OCI-LY7 (cell line): ENCODE measurements at places on chromosomes 13 and 19.

DNA sequence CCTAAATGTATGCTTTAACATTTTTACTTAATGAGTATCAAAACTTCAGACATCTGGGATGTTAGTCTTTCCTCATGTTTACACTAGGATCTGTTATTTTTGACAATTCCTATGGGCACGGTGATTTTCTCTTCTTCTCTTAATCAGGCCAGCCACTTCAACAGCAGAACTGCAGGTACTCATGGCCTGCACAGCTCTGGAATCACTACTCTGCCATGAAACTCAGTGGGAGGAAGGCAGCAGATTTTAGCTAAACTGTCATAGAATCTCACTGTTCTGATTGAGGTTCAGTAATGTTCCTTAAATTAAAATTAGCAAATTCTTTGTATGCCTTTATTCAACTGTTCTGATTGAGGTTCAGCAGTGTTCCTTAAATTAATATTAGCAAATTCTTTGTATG lies 1083.0 kb downstream of the SLITRK5 start:
- DNase-seq: no peak

- DNase-seq: no peak
Observed at GRCh38 chr19:39254531-39255345, 6.1 kb upstream of the IFNL4 start.

- no peak for DNase-seq
Observed at GRCh38 chr19:46226438-46226973, 3.0 kb upstream of the IGFL1 start.

GRCh38 chr19:15177269-15178116 lies 23.3 kb downstream of the NOTCH3 start:
- DNase-seq: peak; percentile 78

GRCh38 chr13:103952183-103952582 lies 886.0 kb upstream of the SLC10A2 start:
- no peak for DNase-seq

DNA sequence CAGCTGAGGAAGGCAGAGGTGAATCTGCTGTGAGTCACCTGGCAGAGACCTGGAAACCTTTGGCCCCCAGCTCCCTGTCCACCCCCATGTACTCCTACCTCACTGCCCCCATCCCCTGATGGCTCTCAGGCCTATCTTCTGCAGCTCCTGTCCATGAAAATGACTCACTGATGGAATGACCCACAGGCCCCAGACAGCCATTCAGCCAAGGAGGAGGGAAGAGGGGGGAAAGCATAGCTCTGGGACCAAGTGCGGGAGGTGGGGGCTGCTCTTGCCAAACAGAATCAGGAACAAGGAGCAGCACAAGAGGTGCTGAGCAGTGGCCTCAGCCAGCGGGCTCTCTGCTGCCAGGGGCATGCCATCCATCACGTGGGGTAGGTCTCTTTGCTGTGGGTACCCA lies 111.4 kb upstream of the C1QTNF9B start:
- no peak for DNase-seq
